ENCODE measurements at places on chromosomes 3 and 15.

GRCh38 chr3:43688245-43688650, 2.5 kb upstream of the ABHD5 start:
- DNase-seq: no peak

DNA sequence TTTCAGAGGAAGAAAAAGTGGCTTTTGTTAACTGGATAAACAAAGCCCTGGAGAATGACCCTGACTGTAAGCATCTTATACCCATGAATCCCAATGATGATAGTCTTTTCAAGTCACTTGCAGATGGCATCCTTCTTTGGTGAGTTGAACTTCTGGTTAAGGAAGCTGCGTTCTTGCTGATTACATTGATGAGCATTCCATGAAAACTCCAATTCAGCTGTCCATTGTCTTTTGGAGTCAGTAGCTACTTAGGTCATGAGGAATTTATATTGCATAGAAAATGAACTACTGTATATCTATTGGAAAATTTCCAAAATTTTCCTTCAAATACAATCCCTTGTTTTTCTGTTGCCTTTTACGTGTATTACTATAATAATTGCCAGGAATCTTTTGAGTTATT, 47.7 kb upstream of the TRPC1 start:
- no peak for DNase-seq

- DNase-seq: no peak
These were observed 495 bp upstream of the MYEF2 start for GRCh38 chr15:48178648-48178931.

DNA sequence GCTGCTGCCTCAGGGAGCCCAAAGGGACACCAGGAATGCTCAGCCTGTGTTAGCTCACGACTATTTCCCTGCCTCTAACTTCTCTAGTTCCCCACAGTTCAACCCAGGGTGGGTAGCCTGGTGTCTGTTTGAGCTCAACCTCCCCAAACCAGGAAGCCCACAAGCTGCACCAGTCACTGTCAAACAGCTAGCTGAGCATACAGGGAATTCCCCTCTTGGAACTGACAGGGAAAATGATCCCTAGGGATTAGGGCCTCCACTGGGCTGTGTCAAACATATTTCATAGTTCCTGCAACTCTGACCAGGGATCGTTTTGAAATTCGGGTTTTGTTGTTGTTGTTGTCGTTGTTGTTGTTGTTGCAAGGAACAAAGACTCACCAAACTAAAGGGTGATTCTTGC, 147.1 kb upstream of the ICE2 start:
- no peak for DNase-seq

DNA sequence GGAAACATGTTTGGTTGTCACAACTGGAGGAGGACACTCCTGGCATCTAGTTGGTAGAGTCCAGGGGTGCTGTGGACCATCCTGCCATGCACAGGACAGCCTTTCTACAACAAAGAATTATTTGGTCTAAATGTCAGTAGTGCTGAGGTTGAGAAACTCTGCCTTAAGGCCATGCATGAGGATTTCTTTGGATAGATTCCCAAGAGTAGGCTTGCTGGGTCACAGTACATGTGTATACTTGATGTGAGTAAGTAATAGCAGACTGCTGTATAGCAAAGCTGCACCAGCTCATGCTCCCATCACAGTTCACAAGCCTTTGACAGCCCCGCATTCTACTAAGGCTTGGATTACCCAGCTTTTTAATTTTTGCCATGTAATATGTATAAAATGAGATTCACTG, 151.3 kb downstream of the MFSD1 start:
- DNase-seq: no peak

DNA sequence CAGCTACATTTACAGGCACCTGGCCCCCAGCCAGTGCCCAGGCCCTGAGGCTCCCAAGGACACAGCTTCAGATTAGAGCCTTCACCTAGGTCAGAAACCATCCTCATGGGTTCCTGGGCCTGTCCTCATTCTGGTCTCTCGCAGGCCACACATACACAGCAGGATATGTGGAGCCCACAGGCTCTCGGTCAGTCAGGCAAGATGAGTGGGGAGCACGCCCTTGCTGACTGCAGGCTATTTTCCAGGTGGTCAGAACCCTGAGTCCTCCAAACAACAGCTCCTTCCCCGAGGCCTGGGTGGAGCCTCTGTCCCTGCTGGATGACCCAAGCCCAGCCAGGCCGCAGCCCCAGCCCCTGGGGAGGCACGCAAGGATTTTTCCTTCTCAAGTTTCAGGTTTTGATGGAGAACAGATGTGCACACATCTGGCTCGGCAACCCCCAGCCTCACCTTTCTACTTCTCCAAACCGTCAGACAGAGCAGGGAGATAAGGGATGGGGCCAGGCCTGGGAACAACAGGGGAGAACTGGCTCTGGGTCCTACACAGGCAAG, 1.6 kb downstream of the STRA6 start:
- DNase-seq: no peak

DNA sequence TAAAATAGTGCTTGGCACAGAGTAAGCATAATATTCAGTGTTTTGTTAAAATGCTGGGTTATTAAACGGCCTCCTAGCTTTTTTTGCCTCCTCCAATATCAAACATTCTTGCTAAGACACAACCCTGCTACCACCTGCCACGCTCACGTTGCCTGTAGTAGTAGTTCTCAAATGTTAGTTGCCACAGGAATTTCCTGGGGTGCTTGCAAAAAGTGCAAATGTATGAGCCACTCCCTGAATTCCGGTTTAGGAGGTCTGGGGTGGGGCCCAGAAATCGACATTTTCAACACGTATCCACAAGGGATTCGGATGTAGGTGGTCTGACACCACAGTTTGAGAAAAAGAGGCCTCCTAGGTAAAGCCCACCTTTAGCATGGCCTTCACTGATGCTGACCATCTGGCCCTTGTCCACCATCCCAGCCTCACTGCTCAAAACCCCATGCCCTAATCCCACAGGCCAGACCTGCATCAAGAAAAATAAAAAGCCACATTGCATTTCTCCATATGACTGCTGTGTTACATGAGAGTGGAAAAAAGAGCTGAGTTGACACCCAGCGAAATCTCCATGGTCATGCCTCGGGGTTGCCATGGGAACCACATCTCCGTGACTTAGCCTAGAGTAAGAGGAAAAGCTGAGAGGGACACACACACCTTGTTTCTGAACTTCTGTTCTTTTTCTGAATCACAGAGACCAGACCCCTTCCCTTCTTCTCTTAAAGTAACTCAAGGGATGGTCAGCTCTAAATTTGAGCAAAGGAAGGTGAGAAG, 116.4 kb upstream of the HES1 start:
- no peak for DNase-seq

DNA sequence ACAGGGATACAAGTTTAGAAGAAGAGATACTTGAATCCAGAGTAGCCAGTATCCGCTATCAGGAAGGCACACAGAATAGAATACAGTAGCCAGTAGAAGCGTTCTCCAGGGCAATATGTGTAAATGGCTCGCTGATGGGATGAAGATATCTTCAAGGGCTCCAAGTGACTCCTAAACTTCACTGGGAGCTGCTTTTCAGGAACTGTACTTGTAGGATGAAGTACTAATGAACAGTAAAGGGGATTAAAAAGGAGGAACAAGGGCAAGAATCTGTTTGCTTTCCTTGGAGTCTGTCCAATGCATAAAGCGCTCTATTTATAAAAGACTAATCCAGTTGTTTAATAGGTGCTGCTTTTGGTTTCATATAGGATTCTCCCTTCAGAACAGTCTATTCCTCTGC, 78.4 kb downstream of the THRB start:
- no peak for DNase-seq

GRCh38 chr15:63598473-63599400, 1.6 kb downstream of the FBXL22 start:
- no peak for DNase-seq

DNA sequence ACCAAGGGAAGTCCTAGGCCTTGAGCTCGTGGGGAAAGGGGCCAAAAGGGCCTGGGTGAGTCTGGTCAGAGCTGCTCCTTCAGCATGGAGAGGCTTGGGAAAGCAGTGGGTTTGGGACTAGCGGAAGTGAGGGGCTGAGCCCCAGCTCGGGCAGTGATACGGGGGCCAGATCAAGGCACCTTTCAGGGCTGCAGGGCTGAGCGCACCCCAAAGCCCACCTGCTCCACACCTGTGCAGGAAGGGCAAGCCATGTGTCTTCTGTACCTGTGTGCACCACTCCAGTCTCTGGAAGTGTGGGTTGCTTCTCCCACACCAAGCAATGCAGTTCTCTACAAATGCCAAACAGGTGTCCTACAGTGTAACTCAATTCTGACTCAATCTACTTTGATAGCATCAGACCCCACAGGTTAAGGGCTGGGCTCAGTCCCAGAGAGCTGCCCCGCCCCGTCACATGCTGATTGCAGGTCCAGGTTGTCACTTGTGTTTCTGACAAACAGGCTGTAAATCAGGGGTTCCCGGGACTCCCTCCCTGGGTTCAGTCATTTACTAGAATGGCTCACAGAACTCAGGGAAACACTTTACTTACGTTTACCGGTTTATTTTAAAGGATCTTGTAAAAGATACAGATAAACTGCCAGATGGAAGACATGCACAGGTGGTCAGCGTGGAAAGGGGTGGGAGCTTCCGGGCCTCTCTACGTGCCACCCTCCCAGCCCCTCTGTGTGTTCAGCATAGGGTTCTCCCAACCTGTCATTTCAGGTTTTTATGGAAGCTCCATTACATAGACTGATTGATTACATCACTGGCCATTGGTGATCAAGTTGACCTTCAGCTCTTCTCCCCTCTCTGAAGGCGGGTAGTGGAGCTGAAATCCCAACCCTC, 28.8 kb upstream of the KLF13 start:
- no peak for DNase-seq

DNA sequence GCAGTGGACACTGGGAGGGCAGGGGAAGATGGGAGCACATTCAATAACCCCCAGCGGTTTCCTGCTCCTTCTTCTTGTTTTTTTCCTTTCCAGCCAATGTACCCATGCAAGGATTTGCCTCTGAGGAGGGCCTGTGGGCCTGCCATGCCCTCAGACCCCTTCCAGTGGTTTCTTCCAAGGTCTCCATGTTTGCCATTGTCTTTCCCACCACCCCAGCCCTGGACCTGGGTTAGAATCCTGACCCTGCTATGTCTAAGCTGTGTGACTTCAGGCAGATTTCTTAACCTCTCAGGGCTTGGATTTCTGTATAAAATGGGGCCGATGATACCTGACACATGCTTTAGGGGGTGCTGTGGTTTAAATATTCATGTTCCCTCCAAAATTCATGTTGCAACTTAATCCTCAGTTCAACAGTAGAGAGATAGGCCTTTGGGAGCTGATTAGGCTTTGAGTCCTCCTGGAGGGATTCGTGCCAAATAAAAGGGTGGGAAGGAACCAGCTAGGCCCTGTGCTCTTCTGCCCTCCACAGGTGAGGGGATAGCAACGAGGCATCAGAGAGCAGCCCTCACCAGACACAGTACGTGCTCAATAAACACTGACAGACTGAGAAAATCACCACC, 46.3 kb upstream of the FLNB start:
- no peak for DNase-seq

DNA sequence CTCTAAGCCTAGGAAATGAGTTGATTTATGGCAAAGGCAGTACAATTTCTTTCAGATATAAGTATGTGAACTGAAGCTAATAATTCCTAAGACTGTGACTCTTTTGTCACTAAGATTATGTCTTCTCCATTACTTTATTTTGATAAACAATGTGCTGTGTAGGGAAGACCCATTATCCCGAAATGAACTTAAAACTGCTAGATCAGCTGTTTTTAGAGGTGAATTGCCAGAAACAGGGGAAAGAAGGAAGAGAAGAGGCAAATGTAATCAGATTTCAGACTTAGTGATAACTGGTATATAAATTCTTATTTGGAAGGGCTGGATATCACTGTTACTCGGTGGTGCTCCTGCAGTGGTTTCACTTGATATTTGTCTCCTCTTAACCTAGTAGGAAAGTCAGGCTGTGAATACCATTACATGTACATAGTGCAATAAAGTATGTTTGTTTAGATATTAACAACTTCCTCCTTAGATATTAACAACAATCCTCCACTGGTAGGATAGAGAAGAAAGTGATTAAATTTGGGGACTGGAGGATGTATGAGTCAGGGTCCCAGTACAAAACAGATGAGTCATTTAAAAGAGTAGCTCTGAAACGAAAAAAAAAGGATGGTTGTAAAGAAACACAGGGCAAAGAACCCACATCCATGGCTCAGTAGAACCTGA, 338.5 kb upstream of the KCNH8 start:
- no peak for DNase-seq

DNA sequence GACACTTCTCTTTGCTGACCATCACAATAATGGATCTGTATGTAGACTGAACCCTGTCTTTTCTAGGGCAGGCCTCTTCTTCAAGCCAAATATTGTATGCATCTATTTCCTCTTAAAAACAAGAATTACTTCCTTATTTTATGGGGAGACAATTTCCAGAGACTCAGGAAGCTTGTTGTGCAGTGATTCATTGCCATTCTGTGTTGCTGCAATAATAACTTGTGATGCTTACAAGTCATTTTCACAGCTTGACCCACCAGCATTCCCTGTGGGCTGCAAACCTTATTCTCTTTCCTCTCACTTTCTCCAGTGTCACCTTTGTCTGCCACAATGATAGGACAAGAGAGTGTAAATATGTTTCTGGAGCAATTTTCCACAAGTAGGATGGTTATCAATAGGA, 276.7 kb upstream of the SGO1 start:
- no peak for DNase-seq

DNA sequence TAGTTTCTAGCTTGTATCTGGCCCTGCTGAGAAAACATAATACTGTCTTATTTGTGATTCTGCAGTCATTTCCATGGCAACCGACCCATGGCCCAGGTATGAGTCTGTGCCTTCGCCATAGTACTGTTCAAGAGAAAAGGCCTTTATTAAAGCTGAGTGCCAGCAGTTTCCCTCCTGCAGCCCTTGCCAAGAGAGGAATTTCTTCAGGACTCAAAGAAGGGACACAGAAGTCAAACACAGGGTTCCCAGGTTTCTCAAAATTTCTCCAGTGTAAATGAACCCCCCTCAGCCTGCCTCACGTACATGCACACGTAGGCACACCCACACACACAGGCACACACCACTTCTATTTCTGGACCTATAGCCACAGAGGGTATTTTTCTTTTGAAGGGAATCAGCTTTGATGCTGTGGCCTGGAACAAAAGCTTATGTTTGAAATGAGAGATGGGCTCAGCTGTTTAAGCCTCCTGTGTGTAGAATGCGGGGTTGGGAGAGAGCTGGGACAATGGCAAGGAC, 269.2 kb downstream of the PDCD6IP start:
- no peak for DNase-seq

GRCh38 chr15:54206586-54207321, 228.5 kb downstream of the UNC13C start:
- DNase-seq: no peak

DNA sequence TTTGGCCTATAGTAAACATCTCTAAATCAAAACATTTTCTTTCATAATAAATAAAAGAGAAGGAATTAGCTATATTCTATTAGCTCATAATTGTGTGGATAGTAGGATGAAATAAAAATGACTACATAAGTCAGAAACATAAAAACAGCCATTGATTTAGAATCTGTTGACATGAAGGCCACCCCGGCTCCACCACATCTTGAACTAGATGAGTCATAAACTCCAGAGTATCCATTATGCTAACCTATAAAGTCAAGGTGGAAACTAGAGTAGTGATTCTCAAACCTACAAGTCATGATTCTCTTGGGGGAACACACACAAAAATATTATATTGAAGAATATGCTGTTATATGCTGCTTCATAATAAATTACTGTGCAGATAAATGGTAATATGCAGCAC, 831.0 kb downstream of the TUSC7 start:
- DNase-seq: no peak

GRCh38 chr3:37997342-37997741, 6.8 kb downstream of the VILL start:
- no peak for DNase-seq

GRCh38 chr15:27486051-27486450, 515.1 kb downstream of the GABRG3 start:
- no peak for DNase-seq
